Glutamatergic neuron (in vitro differentiated cells): ENCODE measurements at places on chromosomes 7 and 10. TPM values are rescaled to one million over a fixed set of nuclear protein-coding genes. Genes with fewer than 3 reads are reported as not detected.

MEST gene
- 186 TPM for total RNA-seq

- H3K27me3 ChIP-seq, result peaks cover 2% of the 10 kb centered on the region
- H3K4me3 ChIP-seq, result no peak overlapping the region
- H3K27ac ChIP-seq, result no peak overlapping the region
- peaks cover 2% of the 10 kb centered on the region for H3K4me1 ChIP-seq
Measured at GRCh38 chr7:93018716-93019115, 99.1 kb downstream of the SAMD9 start.

DNA sequence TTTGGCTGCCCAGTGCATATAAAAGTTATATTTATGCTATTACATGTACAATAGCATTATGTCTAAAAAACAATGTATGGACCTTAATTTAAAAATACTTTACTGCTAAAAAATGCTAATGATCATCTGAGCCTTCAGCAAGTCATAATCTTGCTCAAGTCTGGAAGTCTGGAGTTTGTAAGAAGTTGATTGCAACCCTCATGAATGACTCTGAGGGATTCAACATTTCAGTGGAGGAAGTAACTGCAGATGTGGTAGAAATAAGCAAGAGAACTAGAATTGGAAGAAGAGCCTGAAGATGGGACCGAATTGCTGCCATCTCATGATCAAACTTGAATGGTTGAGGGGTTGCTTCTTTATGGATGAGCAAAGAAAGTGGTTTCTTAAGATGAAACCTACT, 13.0 kb upstream of the ADAMTS14 start:
- H3K36me3 ChIP-seq, result peaks cover 16% of the 10 kb centered on the region
- H3K27me3 ChIP-seq, result peaks cover 6% of the 10 kb centered on the region
- DNase-seq, result no peak
- H3K27ac ChIP-seq, result no peak overlapping the region

DNA sequence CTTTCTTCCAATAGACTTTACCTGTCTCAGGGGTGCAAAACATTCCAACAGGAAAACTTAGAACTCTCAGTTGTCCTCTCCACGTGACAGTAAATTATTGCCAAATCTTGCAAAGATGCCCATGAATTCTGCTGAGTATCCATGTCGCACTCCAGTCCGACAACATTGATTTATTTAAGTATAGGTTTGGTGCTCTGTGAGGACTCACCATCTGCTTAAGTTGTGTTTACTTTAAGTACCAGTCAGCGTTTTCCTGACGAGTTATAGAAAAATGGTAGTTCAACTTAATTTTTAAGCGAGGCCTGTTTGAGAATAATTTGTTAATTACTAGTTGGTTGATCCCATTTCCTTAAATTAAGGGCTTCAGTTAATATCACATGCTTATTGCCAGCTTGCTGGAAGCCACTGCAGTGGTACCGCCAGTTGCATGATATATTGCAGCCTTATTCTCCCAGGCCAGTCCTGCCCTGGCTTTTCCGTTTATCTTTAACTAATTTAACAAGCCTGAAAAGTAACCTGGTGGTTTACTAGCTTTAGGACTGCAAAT, 27.8 kb downstream of the CREB5 start:
- H3K4me1 ChIP-seq, result peaks cover 51% of the 10 kb centered on the region
- DNase-seq, result no peak
- H3K27me3 ChIP-seq, result peaks cover 7% of the 10 kb centered on the region

GRCh38 chr7:130144312-130145171, 60.7 kb downstream of the TMEM209 start:
- no peak overlapping the region for H3K27ac ChIP-seq
- peaks cover 18% of the 10 kb centered on the region for H3K4me1 ChIP-seq
- no peaks in the 10 kb centered on the region for H3K36me3 ChIP-seq
- DNase-seq, result no peak

DNA sequence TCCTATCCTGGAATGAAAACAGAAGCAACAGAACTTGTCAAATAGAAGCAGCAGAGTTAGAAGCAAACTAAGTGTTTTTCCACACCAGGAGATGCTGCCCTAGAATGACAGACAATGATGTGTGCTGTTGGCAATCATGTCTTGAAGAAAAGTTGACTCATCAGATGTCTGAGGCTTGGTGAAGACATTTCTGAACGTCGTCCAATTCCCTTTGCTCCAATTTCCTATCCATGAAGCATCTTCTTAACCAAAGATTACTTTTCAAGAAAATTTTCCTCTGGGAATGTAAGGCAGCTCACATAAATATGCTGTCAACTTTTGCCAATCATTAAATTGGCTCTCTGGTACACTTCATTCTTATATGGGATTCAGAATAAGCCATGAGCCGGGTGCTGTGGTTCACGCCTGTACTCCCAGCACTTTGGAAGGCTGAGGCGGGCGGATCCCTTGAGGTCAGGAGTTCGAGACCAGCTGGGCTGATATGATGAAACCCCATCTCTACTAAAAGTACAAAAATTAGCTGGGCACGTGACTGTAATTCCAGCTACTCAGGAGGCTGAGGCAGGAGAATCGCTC, 34.6 kb downstream of the MALSU1 start:
- DNase-seq, result no peak
- H3K4me1 ChIP-seq, result peaks cover 4% of the 10 kb centered on the region
- no peak overlapping the region for H3K27ac ChIP-seq

OR2A42 gene
- not detected for total RNA-seq

SLC18A3 gene
- total RNA-seq, result 21.5 TPM

DNA sequence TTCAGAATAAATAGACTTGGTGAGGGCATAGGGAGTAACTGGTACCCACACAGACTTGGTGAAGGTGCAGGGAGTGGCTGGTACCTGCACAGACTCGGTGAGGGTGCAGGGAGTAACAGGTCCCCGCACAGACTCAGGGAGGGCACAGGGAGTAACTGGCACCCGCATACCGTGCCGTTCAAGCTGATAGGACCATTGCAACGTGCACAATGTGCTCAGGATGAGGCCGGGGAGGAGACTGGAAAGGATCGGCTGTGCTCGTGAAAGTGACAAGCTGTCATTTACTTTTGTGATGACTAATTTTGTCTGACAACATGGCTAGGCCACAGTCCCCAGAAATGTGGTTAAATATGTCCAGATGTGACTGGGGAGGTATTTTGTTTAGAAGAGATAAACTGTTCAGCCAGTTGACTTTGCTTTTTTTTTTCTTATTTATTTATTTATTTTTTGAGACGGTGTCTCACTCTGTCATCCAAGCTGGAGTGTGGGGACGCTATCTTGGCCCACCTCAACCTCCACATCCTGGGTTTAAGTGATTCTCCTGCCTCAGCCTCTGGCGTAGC, 76.2 kb upstream of the NMT2 start:
- no peak overlapping the region for H3K4me3 ChIP-seq
- peak overlapping the region; percentile 81 for H3K27ac ChIP-seq
- no peak for DNase-seq
- H3K4me1 ChIP-seq, result peaks cover 26% of the 10 kb centered on the region
- H3K36me3 ChIP-seq, result no peaks in the 10 kb centered on the region

- H3K4me1 ChIP-seq, result peaks cover 11% of the 10 kb centered on the region
- H3K4me3 ChIP-seq, result no peak overlapping the region
- DNase-seq, result no peak
- H3K27ac ChIP-seq, result no peak overlapping the region
- no peaks in the 10 kb centered on the region for H3K27me3 ChIP-seq
- H3K36me3 ChIP-seq, result no peaks in the 10 kb centered on the region
Measured at GRCh38 chr10:114647545-114648138, 10.4 kb downstream of the ABLIM1 start.

RNLS gene
- total RNA-seq, result 4.4 TPM

MMD2 gene
- 0.47 TPM for total RNA-seq

- no peak overlapping the region for H3K27ac ChIP-seq
- H3K36me3 ChIP-seq, result no peaks in the 10 kb centered on the region
- H3K27me3 ChIP-seq, result no peaks in the 10 kb centered on the region
- H3K4me1 ChIP-seq, result no peaks in the 10 kb centered on the region
Measured at GRCh38 chr7:32461484-32461883, 28.7 kb downstream of the LSM5 start.

HOXA9 gene
- not detected for total RNA-seq

- H3K36me3 ChIP-seq, result peaks cover 6% of the 10 kb centered on the region
- peaks cover 5% of the 10 kb centered on the region for H3K27me3 ChIP-seq
- H3K27ac ChIP-seq, result no peak overlapping the region
- no peaks in the 10 kb centered on the region for H3K4me1 ChIP-seq
Measured at GRCh38 chr10:11663763-11664555, 52.5 kb upstream of the USP6NL start.

DNA sequence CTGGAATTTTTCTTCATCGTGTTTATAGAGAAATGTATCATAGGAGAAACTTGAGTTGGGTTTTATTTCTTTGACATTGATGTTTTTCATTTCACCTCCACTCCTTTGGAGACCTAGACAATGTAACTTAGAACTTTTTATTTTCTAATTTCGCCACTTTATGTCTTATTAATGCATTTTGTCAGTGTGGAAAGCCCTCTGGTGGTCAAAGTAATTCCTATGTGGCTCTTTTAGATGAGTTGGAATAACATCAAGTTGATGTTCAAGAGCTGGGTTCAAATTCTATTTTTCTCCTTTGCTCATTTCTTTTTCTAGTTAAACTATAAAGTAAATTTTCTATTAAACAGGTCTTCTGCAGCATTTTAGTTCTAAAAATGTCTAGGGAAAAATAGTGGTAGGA, 478.6 kb downstream of the LRMDA start:
- H3K4me3 ChIP-seq, result no peak overlapping the region
- peaks cover 2% of the 10 kb centered on the region for H3K27me3 ChIP-seq
- no peak for DNase-seq
- peaks cover 11% of the 10 kb centered on the region for H3K4me1 ChIP-seq
- no peaks in the 10 kb centered on the region for H3K36me3 ChIP-seq

- peaks cover 6% of the 10 kb centered on the region for H3K27me3 ChIP-seq
- peaks cover 4% of the 10 kb centered on the region for H3K36me3 ChIP-seq
- peaks cover 12% of the 10 kb centered on the region for H3K4me1 ChIP-seq
- no peak overlapping the region for H3K27ac ChIP-seq
- H3K4me3 ChIP-seq, result no peak overlapping the region
Measured at GRCh38 chr7:43870316-43870715, 999 bp upstream of the MRPS24 start.

- H3K4me3 ChIP-seq, result no peak overlapping the region
- H3K27ac ChIP-seq, result no peak overlapping the region
- H3K36me3 ChIP-seq, result no peaks in the 10 kb centered on the region
- H3K27me3 ChIP-seq, result no peaks in the 10 kb centered on the region
Measured at GRCh38 chr7:17146621-17147020, 151.8 kb upstream of the AHR start.

CTBP2 gene
- 174 TPM for total RNA-seq

SYT15 gene
- 2.5 TPM for total RNA-seq

GRCh38 chr7:110317541-110318265, 773.2 kb upstream of the LRRN3 start:
- H3K27me3 ChIP-seq, result no peaks in the 10 kb centered on the region
- peaks cover 9% of the 10 kb centered on the region for H3K36me3 ChIP-seq
- no peak overlapping the region for H3K4me3 ChIP-seq
- DNase-seq, result no peak
- no peak overlapping the region for H3K27ac ChIP-seq
- H3K4me1 ChIP-seq, result no peaks in the 10 kb centered on the region

- no peak for DNase-seq
- peaks cover 13% of the 10 kb centered on the region for H3K4me1 ChIP-seq
- H3K27ac ChIP-seq, result no peak overlapping the region
- no peaks in the 10 kb centered on the region for H3K36me3 ChIP-seq
Measured at GRCh38 chr7:80213814-80214213, 79.2 kb downstream of the GNAI1 start.

- no peak overlapping the region for H3K4me3 ChIP-seq
- peaks cover 21% of the 10 kb centered on the region for H3K36me3 ChIP-seq
- peaks cover 20% of the 10 kb centered on the region for H3K4me1 ChIP-seq
- H3K27ac ChIP-seq, result no peak overlapping the region
Measured at GRCh38 chr7:148334959-148335577, 255.5 kb upstream of the C7orf33 start.

DNA sequence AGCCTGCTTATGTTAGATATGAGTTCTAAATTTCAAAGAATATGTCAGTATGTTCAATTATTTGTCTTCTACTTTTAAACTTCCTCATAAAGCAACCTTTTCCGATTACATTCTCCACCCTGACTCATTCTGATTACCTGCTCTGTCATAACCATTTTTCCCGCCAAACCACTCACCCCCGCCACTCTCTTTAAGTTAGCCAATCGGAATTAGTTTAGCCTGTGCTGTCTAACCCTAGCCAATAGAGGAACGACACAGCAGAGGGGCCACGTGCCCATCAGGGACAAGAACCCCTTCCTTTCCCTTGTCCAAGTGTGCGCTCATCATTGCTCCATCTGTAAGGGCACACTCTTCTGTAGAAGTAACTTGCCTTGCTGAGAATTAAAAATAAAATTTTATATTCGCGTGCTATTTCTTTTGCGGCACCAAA, 91.4 kb downstream of the CCDC71L start:
- H3K27me3 ChIP-seq, result peaks cover 14% of the 10 kb centered on the region
- H3K27ac ChIP-seq, result peak overlapping the region; percentile 99
- peak overlapping the region; percentile 10 for H3K4me3 ChIP-seq
- peaks cover 44% of the 10 kb centered on the region for H3K4me1 ChIP-seq
- DNase-seq, result no peak

DNA sequence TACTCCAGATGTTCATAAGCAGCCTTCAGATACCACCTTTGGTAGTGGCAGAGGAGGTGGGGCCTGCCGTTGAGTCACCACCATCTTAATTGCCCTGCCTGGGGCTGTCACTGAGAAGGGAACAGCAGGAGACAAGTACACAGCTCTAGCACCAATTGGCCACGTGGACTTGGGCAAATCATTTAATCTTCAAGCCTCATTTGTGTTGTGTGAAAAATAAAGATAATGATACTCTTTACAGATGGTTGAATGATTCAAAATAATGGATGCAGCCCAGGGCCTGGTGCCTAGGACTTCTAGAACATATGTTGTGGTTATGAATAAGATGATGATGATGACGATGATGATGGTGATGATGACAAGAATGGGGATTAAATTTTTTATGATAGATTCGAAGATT, 111.9 kb upstream of the ADAM12 start:
- peaks cover 2% of the 10 kb centered on the region for H3K27me3 ChIP-seq
- H3K27ac ChIP-seq, result no peak overlapping the region
- no peaks in the 10 kb centered on the region for H3K4me1 ChIP-seq
- no peaks in the 10 kb centered on the region for H3K36me3 ChIP-seq
- H3K4me3 ChIP-seq, result no peak overlapping the region

- H3K27me3 ChIP-seq, result peaks cover 5% of the 10 kb centered on the region
- H3K36me3 ChIP-seq, result no peaks in the 10 kb centered on the region
- H3K4me3 ChIP-seq, result no peak overlapping the region
- H3K27ac ChIP-seq, result no peak overlapping the region
- H3K4me1 ChIP-seq, result peaks cover 9% of the 10 kb centered on the region
Measured at GRCh38 chr10:97356918-97357317, 22.4 kb upstream of the FRAT2 start.

CPA4 gene
- total RNA-seq, result not detected

SRGN gene
- not detected for total RNA-seq

DNA sequence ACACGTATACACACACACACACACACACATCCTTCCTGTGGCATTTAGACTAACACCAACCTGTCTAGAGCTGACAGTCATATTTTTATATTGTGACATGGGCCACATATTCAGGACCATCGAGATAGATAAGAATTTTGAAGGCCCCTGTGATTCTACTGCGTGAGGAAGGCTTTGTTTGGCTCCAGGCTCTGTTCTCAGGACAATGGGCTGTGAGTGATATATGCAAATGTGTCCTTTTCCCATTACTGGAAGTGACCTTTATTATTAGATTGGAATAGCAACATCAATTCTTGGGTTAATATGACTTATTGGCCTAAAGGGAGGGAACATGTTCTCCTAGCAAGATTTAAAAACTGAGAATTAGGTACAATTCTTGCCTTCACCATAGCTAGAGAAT, 156.1 kb downstream of the SPAG6 start:
- H3K4me1 ChIP-seq, result no peaks in the 10 kb centered on the region
- H3K4me3 ChIP-seq, result no peak overlapping the region
- H3K27ac ChIP-seq, result no peak overlapping the region
- no peaks in the 10 kb centered on the region for H3K36me3 ChIP-seq
- DNase-seq, result no peak

GRCh38 chr7:55481155-55481554, 91.1 kb downstream of the VOPP1 start:
- no peak for DNase-seq
- no peak overlapping the region for H3K4me3 ChIP-seq
- peaks cover 9% of the 10 kb centered on the region for H3K36me3 ChIP-seq
- H3K27me3 ChIP-seq, result no peaks in the 10 kb centered on the region
- peaks cover 10% of the 10 kb centered on the region for H3K4me1 ChIP-seq
- no peak overlapping the region for H3K27ac ChIP-seq
